ENCODE measurements at places on chromosomes 12 and 14.
A peak's percentile ranks its signal among the peaks of the same experiment; 100 is the strongest.

DNA sequence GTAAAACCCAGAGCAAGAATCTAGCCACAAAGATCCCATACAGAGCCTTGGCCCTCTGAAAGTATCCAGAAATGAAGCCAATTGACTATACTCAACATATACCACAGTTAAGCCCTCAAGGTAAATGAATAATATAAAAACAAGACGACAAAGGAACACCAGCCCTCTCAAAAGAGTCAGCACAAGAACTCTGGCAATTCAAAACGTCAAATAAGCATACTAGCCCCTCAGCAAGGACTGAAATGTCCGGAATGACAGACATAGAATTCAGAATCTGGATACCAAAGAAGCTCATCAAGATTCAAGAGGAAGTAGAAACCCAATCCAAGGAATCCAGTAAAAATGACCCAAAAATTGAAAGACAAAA, 49.9 kb downstream of the GTF2A1 start:
- no peaks in the 10 kb centered on the region for H3K36me3 ChIP-seq
- H3K4me1 ChIP-seq = peaks cover 20% of the 10 kb centered on the region
- peak overlapping the region; percentile 83 for H3K4me3 ChIP-seq
- no peaks in the 10 kb centered on the region for H3K27me3 ChIP-seq

DNA sequence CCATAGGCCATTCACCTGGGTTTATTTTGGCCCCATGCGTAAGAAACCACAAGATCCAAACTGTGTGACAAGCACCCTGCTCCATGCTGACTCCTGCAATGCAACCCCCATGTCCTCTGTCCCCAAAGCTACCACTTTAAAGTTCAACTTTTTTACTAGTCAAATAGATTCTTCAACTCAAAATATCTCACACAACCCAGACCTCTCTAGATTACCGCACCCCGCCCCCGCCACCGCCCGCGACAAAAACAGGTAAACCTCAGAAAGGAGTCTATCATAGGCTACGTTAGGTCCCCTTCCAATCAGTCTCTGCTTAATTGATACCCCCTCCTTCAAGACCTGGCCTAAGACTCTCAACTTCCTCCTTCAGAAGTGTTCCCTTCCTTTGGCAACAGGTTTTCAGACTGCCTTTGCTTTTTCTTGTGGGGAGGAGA, 2.2 kb downstream of the ZFP36L1 start:
- H3K27ac ChIP-seq = peak overlapping the region; percentile 100
- H3K4me3 ChIP-seq = peak overlapping the region; percentile 95
- DNase-seq = no peak
- peaks cover 51% of the 10 kb centered on the region for H3K36me3 ChIP-seq

DNA sequence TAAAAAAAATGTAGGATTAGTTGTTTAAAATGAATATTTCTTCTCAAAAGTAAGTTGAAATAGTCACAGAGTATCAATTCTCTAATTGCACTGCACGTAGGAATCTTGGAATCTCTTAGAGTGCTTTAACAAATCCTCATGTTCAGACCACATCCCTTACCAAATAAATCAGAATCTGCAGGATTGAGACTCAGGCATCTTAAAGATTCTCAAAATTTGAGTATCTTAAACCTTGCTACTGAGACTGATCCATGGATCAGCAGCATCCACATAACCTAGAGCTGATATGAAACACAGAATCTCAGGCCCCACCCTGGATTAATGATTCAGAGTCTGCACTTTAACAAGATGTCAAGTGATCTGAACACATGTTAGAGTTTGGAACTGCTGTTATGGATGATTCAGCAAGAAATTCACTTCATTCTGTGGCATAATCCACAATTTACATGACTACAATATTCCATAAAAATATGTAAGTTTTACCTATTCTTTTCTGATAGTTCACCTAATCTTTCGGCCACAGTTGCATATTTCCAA, 58.7 kb downstream of the ADAMTS20 start:
- no peaks in the 10 kb centered on the region for H3K27me3 ChIP-seq
- DNase-seq = no peak
- no peak overlapping the region for H3K27ac ChIP-seq

GRCh38 chr12:130878193-130879185, 6.6 kb downstream of the RAN start:
- H3K36me3 ChIP-seq = peaks cover 12% of the 10 kb centered on the region
- H3K4me1 ChIP-seq = peaks cover 27% of the 10 kb centered on the region
- no peak for DNase-seq

GRCh38 chr14:37553935-37554550, 41.0 kb downstream of the FOXA1 start:
- no peaks in the 10 kb centered on the region for H3K4me1 ChIP-seq
- DNase-seq = no peak
- H3K4me3 ChIP-seq = no peak overlapping the region
- H3K36me3 ChIP-seq = no peaks in the 10 kb centered on the region
- no peak overlapping the region for H3K27ac ChIP-seq

- peaks cover 22% of the 10 kb centered on the region for H3K4me1 ChIP-seq
- peak overlapping the region; percentile 65 for H3K4me3 ChIP-seq
- DNase-seq = no peak
- no peaks in the 10 kb centered on the region for H3K27me3 ChIP-seq
These were observed 1.2 kb downstream of the SOCS2 start for GRCh38 chr12:93573552-93574223.

DNA sequence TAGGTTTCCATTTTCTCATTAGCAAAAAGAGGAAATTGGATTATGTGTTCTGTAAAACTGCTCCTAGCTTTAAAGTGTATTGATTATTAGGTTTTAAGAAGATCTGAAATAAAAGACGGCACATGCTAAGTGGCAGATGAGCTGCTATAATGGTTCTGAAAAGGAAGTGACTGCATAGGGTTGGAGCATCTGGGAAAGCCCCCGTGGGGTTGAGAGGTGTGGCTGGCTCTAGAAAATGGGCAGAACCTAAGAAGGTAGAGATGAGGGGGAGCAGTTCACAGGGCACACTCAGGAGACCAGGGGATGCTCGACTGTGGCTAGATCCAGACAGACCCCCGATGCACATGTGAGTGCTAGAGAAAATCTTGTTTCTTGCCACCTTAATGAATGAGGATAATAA, 1.9 kb downstream of the IFNG-AS1 start:
- H3K4me3 ChIP-seq = no peak overlapping the region
- no peak for DNase-seq
- no peak overlapping the region for H3K27ac ChIP-seq
- no peaks in the 10 kb centered on the region for H3K4me1 ChIP-seq
- H3K36me3 ChIP-seq = no peaks in the 10 kb centered on the region

DNA sequence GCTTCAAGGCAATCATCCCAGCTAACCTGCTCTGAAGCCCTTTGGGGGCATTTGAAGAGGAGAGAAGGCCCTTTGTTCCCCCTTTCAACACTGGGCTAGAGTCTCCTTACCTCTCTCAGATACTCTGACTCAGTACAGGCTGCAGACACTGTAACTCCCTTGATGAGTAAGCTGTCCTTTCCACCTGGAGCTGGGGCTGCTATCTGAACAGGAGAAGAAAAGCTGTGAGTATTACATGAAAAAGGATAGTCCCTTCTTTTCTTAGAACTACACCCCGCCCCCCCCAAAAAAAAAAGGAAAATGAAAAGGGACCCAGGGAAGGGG, 186.6 kb upstream of the PLEKHG7 start:
- no peak overlapping the region for H3K27ac ChIP-seq
- DNase-seq = no peak
- no peaks in the 10 kb centered on the region for H3K4me1 ChIP-seq
- no peak overlapping the region for H3K4me3 ChIP-seq
- no peaks in the 10 kb centered on the region for H3K36me3 ChIP-seq

GRCh38 chr12:4786795-4787194, 66.6 kb downstream of the GALNT8 start:
- H3K27ac ChIP-seq = no peak overlapping the region
- peaks cover 64% of the 10 kb centered on the region for H3K27me3 ChIP-seq
- H3K4me1 ChIP-seq = no peaks in the 10 kb centered on the region
- no peak overlapping the region for H3K4me3 ChIP-seq
- no peak for DNase-seq
- H3K36me3 ChIP-seq = no peaks in the 10 kb centered on the region
